ENCODE measurements at places on chromosomes 12 and 14.

DNA sequence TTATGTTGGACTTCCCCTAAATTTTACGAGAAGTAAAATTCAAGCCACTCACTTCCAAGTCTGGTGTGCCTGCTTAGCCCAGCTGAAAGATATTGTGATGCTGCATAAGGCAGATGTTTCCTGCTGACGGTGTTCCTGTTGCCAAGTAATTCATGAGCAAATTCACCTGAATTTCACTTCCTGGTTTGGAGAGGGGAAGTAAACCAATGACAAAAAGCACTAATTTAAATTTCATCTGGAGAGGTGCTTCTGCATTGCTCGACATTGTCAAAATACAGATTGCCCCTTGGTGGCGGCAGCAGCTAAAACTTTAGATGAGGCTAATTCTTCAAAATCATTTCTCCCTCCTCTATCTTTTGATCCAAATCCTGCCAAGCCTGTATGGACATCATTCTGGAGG, 281.1 kb downstream of the AACS start:
- DNase-seq = no peak

GRCh38 chr14:77562681-77563080, 53.8 kb downstream of the SPTLC2 start:
- DNase-seq = no peak

DNA sequence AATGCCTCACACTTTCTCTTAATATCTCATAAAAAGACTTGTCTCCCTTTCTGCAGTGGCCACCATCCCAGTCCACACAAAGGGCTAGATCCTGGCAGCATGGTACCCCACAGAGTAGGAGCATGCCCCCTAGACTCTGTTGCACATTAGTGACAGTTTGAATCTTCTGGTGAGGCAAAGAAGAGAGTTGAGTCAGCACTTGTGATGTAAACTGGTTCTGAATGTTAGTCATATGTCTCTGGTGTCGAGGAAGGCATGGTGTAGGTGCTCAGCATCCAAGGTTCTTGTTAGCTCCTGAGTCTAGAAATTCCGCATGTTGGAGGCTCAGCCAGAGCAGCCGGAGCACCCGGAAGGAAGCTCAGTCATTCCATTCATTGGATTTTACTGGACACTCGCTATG, 9.8 kb downstream of the TTC9 start:
- DNase-seq = no peak

- no peak for DNase-seq
These were observed 220.2 kb downstream of the ANO6 start for GRCh38 chr12:45435945-45436710.

All from fibroblast of the conjunctiva (primary cell).